ENCODE measurements at places on chromosomes 13 and 19.

GRCh38 chr13:74266861-74267260 is 132.7 kb upstream of the KLF12 start:
- no peak for DNase-seq

DNA sequence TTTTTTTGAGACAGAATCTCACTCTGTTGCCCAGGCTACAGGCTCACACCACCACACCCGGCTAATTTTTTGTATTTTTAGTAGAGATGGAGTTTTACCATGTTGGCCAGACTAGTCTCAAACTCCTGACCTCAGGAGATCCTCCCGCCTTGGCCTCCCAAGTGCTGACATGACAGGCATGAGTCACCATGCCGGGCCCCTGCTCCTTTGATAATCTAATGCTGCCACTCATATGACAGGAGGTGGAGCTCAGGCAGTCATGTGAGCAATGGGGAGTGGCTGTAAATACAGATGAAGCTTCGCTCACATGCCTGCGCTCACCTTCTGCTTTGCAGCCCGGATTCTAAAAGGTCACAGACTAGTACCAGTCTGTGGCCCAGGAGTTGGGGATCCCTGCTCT is 25.1 kb downstream of the ARHGEF18 start:
- DNase-seq, result no peak

GRCh38 chr19:7748756-7749155 is 1.4 kb upstream of the CD209 start:
- DNase-seq, result no peak

DNA sequence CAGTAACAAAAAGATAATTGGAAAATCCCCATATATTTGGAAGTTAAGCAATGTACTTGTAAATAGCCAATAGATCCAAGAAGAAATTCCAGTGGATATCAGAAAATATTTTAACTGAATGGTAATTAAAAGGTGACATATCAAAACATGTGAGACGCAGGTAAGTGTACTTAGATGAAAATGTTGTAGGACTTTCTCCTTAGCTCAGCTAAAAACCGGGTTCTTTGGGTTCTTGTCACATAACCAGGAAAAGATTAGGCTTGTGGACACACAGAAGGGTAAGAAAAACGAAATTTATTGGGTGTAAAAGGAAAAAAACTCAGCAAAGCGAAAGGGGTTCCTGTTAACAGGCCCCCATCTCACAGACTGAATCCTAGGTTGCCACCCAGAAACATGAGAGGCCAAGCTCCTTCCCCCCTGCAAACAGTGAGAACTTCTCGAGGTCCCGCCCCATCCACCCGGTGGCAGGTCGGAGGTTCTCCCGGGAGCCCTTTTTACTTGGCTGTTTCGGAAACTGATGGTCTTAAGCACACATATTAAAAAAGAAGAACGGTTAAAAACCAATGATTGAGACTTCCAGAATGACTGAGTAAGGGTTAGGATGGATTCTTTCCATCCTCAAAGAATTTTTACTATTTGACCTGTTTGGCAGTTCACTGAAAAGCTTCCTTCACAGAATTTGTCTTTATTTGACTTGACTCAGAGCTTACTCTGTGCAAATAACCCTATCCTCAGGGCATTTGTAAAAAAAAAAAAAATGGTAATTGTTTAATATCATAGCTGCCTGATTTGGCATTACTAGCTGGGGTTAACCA is 3.1 kb upstream of the CCDC70 start:
- DNase-seq, result no peak

DNA sequence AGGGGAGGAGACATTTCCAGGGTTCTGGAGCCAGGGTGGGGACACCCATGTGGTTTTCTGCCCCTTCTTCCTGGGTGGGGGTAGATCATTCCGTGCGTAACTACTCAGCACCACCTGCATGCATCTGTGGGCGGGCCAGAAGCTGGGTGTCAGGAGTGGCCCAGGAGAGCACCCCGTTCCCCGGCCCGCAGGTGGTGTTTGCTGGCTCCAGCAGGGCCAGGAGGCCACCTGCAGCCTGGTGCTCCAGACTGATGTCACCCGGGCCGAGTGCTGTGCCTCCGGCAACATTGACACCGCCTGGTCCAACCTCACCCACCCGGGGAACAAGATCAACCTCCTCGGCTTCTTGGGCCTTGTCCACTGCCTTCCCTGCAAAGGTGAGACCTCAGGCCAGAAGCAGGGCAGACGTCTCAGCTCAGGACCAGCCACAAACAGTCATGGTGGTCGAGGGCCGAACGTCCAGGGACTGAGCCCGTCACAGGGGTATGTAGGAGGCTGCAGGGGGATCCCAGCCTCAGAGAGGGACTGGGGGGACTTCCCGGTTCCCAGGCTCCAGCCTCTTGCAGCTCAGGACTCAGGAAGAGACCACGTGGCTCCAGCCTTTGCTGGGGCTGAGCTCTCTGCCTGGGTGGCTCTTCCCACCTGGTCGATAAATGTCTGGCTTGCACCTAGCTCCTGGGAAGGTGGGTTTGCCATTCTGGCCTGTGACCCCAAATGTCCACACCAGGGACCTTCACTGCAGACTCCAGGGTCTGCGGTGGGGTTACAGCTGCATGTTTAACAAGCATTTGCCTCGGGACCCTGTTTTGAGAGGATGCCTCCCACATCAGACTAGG is 1.6 kb downstream of the FSTL3 start:
- peak; percentile 92 for DNase-seq

GRCh38 chr13:106522898-106523525 is 12.4 kb downstream of the EFNB2 start:
- DNase-seq, result no peak

GRCh38 chr13:80342471-80343371 is 1.8 kb upstream of the SPRY2 start:
- no peak for DNase-seq

GRCh38 chr19:2856457-2857050 is 10.6 kb upstream of the ZNF556 start:
- DNase-seq, result no peak

- no peak for DNase-seq
These were observed 12.1 kb downstream of the MAG start for GRCh38 chr19:35304036-35304435.

GRCh38 chr13:82800391-82800790 is 1081.9 kb downstream of the SLITRK1 start:
- no peak for DNase-seq

DNA sequence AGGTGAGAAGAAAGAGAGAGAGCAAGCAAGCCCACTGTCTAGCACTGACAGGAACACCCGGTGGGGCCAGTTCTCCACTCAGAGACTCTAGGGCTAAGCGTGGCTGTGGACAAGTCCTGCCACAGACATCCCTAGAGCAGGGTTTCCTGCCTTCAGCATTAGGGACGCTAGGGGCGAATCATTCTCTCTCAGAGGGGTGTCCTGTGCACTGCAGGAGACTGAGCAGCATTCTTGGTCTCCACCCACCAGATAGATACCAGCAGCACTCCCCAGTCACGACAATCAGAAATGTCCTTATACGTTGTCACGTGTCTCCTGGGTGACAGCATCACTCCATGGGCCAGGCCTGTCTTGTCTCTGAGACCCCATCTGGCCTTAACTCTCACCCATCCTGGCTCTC is 1.5 kb downstream of the OR10H1 start:
- DNase-seq, result no peak

DNA sequence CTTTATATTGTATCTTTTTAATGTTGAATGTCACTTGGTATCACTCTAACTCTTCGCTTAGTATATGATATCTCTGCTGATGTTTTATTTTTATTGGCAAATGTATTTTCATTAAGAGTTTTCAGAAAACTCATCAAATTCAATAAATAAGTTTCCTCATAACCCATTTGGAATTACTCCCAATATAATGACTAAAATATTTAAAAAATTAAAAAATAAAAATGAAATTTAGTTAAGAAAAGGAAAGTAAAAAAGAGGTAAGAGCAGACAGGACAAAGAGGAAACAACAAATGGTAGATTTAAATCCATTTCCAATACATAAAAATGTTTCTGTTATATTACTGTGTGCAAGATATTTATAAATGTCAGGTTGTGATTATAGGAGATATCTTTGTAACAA is 548.9 kb upstream of the SPRY2 start:
- DNase-seq, result no peak

GRCh38 chr13:100443278-100443997 is 145.2 kb downstream of the GGACT start:
- no peak for DNase-seq

DNA sequence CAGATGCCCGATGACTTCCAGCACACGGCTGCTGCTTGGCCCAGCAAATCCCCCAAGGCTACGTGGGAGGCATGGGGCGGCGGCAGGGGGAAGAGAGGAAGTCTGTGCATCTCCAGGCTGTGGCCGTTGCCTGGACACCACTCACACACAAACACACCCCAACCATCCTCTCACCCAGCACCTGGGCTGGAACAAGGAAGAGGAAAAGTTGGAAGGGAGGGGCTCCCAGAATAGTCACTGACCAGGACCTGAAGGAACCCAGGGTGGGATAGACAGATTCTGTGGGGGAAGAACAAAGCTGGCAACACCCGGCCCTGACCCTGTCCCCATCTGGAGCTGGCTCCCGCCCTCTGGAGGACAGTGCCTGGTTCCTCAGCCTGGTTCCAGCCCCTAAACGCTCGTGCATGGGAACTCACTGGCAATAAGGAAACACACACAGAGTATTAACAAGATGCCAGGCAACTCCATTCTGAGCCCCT is 11.2 kb downstream of the PPP6R1 start:
- DNase-seq, result no peak

DNA sequence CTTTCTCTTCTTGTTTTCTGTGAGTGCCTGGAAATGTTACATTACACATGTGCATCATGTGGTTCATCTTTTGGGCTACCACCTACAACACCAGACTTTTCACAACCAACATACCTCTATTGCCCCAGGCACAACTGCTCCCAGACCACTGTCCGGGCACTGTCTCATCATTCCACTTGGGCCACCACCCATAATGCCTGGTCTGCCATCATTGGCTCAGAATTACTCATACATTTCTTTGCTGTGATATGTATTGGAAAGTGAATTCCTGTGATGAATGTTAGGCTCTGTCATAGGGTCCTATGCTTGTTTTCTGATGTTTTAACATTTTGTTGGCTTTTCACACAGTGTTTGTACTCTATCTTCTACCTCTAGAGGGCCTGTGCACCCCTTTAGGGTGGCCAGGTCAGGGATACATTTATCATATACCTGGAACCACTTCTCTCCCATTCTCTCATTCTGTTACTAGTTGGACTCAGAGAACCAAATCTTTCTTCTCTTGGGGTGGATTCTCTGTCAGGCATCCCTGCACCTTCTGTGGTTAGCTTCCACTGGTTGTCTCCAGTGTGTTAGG is 172.8 kb downstream of the NHLRC3 start:
- DNase-seq, result no peak

- DNase-seq, result peak; percentile 60
These were observed 193.8 kb upstream of the OBI1 start for GRCh38 chr13:78852709-78853108.

GRCh38 chr19:16417660-16418596 is 53.8 kb downstream of the EPS15L1 start:
- no peak for DNase-seq

DNA sequence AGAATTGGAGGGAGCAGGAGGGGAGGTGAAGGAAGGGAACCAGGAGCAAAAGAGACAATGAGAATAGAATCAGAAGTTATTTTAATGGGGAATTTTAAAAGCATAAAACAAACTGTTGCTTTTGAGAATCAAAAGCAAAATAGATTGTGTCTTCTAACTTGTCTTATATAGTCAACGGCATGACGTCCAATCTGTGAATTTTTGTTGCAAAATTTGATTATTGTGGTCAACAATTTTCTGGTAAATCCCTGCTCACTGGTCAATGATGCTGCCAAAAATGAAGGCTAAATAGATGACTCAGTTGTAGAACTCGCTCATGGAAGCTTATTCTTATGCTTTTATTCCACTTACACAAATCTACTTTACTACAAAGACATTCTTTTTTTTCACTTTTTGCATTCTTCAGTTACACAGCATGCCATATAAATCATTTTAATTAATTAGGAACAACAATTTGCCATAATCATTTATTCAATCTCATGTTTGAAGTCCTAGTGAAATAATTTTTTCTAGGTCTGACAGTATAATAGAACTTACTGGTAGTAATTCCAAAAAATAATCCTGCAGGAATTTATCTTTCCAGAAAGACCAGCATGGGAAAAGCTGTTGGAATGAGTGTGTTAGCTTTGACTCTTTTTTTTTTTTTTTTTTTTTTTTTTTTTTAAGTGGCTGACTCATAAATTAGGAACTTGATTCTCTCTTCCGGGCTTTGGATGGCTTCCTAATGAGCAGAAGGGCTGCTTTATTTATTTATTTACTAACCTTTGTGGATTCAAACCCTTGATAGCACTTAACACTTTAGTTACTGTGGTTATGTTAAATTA is 256.9 kb downstream of the SPRY2 start:
- DNase-seq, result no peak

GRCh38 chr19:21940684-21941083 is 70.1 kb downstream of the ZNF208 start:
- peak; percentile 65 for DNase-seq

GRCh38 chr19:54572696-54573311 is 786 bp upstream of the LILRA2 start:
- DNase-seq, result no peak

DNA sequence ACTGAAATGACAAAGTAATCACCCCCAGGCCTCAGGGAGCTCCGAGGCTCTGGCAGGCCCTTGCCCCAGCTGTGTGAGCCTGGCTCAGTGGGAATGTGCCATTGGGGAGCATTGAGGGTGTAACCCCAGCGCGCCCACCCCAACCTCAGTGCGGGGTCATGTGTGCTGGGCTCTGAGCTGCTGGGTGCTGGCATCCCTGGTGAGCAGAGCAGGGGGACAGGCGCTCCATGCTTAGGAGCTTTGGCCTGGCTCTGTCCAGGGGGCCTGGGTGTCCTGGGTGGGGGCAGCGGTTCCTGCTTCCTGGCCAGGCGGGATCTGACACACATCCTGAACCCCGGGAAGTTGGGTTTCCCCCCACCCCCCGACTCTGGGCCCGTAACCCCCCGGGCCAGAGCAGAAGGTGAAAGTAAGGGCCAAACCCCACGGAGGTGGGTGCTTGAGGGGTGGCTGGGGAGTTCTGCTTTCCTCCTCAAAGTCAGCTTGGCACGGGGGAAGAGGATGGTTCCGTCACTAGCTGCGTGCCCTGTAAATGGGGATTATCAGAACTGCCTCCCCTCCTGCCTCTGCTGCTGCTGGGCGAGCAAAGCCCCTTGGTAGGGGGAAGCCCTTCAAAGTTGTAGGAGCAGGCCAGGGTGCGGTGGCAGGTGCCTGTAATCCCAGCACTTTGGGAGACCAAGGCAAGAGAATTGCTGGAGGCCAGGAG is 1.7 kb downstream of the LRP3 start:
- DNase-seq, result no peak

DNA sequence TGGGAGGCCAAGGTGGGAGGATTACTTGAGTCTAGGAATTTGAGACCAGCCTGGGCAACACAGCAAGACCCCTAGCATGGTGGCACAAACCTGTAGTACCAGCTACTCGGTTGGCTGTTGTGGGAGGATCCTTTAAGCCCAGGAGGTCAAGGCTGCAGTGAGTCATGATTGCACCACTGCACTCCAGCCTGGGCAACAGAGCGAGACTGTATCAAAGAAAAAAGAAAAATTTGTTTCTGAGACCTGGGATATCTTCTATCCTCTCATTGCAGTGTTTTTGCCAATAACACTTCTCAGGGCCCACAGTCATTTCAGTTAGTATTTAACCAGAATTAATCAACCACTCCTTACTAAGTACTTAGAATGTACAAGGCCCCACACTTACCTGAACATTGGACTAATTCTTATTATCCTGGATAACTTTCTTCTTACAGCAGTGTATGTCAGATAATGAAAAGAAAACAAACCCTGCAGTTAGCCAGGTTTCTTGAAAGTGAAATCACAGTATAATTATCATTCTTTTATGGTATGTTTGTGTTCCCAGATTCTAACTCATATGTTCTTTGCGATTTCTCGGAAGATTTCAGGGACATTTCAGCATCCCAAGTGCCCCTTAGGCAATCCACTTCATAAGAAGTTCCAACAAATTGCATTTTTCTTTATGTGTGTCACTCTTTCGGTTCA is 75.6 kb upstream of the KLF5 start:
- no peak for DNase-seq

Measured in chondrocyte (in vitro differentiated cells).